ENCODE measurements at places on chromosomes 13 and 19.

DNA sequence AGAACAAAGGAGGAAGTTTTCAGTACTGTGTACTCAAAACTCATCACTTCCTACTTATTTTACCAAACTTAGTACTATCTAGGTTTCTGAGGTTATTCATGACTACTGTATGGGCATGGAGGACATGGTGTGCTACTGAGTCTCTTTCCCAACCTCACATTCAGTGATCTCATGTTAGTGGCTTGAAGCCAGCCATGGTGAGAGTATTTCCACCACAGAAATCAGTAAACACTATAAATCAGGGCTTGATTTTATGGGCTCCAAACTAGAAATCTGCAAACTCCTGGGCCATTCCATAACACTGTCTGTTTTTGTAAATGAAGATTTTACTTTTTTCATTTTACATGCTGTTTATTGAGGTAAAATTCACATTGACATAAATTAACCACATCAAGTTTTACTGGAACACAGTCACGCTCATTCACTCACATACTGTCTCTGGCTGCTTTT lies 19.7 kb downstream of the MED26 start:
- H3K4me3 ChIP-seq = no peak overlapping the region
- peaks cover 10% of the 10 kb centered on the region for H3K36me3 ChIP-seq
- H3K27me3 ChIP-seq = no peaks in the 10 kb centered on the region
- H3K4me1 ChIP-seq = peaks cover 59% of the 10 kb centered on the region
- no peak overlapping the region for H3K27ac ChIP-seq

GRCh38 chr19:46601318-46602224 lies at the start of gene CALM3:
CALM3 (plus strand) TSS chr19:46601330; CDS start chr19:46601435, 105 bp downstream.
- H3K4me1 ChIP-seq = peaks cover 25% of the 10 kb centered on the region
- H3K27ac ChIP-seq = peak within 1 kb of the TSS; percentile 96
- H3K4me3 ChIP-seq = peak within 1 kb of the TSS; percentile 88
- no peaks in the 10 kb centered on the region for H3K27me3 ChIP-seq
- H3K36me3 ChIP-seq = peaks cover 18% of the 10 kb centered on the region

DNA sequence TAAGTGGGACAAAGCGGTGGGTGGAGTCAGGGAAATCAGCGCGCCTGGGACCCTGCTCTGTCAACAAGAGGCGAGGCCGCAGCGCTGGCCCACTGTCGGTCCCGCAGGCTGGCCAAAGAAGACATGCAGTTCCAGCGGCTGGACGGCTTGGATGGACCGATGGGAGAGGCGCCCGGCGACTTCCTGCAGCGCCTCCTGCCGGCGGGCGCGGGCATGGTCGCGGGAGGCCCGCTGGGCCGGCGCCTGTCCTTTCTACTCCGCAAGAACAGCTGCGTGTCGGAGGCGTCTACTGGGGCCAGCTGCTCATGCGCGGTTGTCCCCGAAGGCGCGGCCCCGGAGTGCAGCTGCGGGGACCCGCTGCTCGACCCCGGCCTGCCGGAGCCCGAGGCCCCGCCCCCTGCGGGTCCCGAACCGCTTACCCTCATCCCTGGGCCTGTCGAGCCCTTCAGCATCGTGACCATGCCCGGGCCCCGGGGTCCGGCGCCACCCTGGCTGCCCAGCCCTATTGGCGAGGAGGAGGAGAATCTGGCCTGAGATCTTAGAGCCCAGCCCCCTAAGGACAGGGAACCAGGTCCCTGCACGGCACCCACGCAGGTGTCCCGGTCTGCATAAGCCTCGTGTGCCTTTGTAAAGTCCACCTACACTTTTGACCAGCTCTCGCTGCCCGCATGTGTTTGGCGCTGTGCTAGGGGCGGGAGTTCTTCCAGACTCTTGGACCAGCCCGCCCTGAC lies 6.1 kb downstream of the BEST2 start:
- peaks cover 33% of the 10 kb centered on the region for H3K27me3 ChIP-seq
- no peak overlapping the region for H3K4me3 ChIP-seq
- H3K27ac ChIP-seq = no peak overlapping the region
- DNase-seq = no peak

DNA sequence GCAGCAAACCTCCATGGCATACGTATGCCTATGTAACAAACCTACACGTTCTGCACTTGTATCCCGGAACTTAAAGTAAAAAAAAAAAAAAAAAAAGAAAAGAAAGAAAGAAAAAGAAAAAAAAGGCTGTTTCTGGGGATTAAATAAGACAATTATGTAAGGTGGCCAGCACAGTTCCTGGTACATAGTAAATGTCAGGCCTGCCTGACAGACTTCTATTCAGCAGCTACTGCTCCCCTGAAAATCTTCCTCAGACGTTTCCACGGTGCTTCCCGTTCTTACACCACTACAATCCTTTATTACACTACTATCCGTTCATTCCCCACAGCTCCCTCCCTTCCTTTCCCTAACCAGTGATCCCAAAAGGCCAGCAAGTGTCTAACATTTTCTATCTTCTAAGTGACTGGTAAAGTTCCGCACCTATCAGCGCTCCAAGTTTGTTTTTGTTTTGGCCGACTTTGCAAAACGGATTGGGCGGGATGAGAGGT lies 636 bp upstream of the RB1 start:
- peaks cover 25% of the 10 kb centered on the region for H3K36me3 ChIP-seq
- H3K27ac ChIP-seq = peak overlapping the region; percentile 95
- DNase-seq = no peak
- peaks cover 33% of the 10 kb centered on the region for H3K4me1 ChIP-seq
- peak overlapping the region; percentile 95 for H3K4me3 ChIP-seq
- no peaks in the 10 kb centered on the region for H3K27me3 ChIP-seq

DNA sequence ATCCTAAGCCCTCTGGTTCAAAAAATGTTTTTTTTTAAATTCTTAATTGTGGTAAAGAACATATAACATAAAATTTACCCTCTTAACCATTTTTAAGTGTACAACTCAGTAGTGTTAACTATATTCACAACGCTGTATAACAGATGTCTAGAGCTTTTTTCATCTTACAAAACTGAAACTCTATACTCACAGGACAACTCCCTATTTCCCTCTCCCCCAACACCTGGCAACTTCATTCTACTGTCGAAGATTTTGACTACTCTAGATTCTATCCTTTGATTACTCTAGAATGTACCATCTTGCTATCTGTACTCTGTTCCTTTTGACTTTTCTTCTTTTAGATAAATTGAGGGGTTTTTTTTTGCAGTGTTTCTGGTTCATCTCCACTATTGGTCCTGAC lies 200.4 kb downstream of the KLF12 start:
- no peak for DNase-seq
- no peaks in the 10 kb centered on the region for H3K27me3 ChIP-seq
- H3K4me3 ChIP-seq = peak overlapping the region; percentile 19
- peaks cover 22% of the 10 kb centered on the region for H3K36me3 ChIP-seq
- H3K4me1 ChIP-seq = peaks cover 51% of the 10 kb centered on the region

DNA sequence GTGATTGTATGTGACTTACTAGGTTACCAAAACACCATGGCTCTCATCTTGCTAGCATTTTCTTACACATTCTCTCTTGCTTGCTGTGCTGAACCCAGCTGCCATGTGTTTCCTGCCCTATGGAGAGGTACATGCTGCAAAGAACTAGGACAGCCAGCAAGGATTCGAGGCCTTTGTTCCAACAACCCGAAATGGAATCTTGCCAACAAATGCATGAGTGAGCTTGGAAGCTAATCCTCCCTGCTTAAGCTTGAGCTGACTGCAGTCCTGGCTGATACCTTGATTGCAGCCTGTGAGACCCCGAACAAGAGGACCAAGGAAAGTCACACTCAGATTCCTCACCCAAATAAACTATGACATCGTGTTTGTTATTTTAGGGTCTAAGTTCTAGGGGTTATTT lies 651.2 kb downstream of the SLITRK6 start:
- no peaks in the 10 kb centered on the region for H3K4me1 ChIP-seq
- no peak overlapping the region for H3K4me3 ChIP-seq
- DNase-seq = no peak
- H3K36me3 ChIP-seq = no peaks in the 10 kb centered on the region
- H3K27me3 ChIP-seq = no peaks in the 10 kb centered on the region
- no peak overlapping the region for H3K27ac ChIP-seq

DNA sequence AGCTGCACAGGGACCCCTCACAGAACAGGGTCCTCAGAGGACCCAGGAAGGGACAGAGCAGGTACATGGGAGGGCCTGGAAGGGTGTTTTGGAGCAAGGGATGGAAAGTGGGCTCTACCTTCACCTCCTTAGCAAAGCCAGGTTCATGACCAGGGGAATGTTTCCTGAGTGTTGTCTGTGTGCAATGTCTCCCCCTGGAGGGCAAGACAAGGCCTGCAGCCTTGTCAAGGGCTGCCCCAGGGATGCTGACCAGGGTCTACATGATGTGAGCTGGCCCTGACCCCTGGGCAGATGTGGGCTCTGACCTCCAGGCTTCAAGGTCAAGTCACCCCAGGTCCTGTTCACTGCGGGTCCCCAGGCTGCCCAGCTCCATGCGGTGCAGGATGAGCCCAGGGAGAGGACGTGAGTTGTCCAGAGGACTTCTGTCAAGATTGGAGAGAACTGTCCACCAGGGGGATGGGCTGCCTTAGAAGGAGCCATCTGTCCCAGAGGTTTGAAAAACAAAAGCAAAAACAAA lies 1.0 kb upstream of the CEACAM1 start:
- peak overlapping the region; percentile 55 for H3K4me3 ChIP-seq
- DNase-seq = peak; percentile 51
- peaks cover 2% of the 10 kb centered on the region for H3K36me3 ChIP-seq
- no peak overlapping the region for H3K27ac ChIP-seq

DNA sequence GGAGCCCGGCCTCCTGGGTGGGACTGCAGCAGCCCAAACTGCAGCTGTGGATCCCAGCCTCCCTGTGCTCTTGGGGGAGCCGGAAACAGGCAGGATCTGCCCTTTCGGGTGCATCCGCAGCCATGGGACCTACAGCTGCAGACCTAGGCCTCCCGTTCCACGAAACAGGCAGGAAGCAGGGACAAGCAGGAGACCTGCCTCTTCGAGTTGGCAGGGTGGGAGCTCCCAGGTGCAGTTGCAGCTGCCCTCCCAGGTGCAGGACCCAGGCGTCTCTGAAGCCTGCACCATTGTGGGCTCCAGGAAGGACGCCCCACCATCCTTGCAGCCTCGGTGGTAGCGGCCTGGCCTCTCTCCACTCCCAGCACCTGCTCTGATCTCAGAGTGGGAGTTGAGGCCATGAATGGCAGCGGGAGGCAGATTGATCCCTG lies 189.0 kb upstream of the KLHL1 start:
- H3K27me3 ChIP-seq = no peaks in the 10 kb centered on the region
- no peak for DNase-seq
- H3K4me3 ChIP-seq = no peak overlapping the region
- no peaks in the 10 kb centered on the region for H3K36me3 ChIP-seq
- no peaks in the 10 kb centered on the region for H3K4me1 ChIP-seq
- no peak overlapping the region for H3K27ac ChIP-seq

- peaks cover 69% of the 10 kb centered on the region for H3K27me3 ChIP-seq
- DNase-seq = no peak
- H3K36me3 ChIP-seq = peaks cover 4% of the 10 kb centered on the region
- peaks cover 13% of the 10 kb centered on the region for H3K4me1 ChIP-seq
- H3K27ac ChIP-seq = no peak within 1 kb of the TSS
These were observed at the start of gene KL for GRCh38 chr13:33016414-33017322. KL (plus strand) TSS chr13:33016423; CDS start chr13:33016441, 18 bp downstream.

DNA sequence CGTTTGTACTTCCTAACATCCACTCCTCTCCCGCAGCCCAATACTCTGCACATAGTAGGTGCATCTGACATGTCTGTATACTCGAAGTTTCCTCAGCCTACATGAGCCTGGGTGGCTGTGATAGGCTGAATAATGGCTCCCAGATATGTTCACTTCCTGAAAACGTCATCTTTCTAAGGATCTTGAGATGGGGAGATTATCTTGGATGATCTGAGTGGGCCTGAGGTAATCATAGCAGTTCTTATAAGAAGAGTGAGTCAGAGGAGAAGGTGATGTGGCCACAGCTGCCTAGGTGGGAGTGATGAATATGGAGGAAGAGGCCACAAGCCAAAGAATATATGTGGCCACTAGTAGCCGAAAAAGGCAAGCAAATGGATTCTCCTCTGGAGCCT lies 84.2 kb downstream of the AKAP11 start:
- no peak overlapping the region for H3K27ac ChIP-seq
- no peak overlapping the region for H3K4me3 ChIP-seq
- no peaks in the 10 kb centered on the region for H3K27me3 ChIP-seq
- peaks cover 26% of the 10 kb centered on the region for H3K4me1 ChIP-seq
- DNase-seq = no peak

DNA sequence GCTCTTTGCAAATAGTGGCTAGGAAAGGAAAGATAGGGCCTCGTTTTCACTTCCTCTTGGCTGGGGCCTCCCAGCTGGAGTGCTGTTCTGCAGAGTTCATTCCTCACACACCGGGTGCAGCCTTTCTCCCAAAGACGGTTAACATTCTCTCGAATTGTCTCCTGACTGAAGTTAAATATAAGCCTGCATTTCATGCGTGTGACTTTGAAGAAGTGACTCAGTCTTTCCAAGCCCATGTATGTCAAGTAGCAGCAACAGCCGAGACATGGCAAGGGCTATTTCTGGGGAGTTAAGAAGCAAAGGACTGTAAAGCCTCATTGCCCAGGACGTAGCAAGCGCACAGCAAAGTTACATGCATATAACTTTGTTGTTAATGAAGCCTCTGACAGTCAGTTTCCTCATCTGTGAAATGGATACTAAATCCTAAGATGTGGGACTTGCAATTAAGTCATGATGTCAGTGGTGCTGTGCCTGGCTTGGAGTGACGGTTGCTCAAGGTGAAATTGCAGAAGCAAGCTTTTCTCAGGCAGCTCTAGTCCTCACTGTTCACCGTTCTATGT lies 502.4 kb downstream of the MYO16 start:
- H3K4me3 ChIP-seq = no peak overlapping the region
- no peaks in the 10 kb centered on the region for H3K27me3 ChIP-seq
- H3K36me3 ChIP-seq = no peaks in the 10 kb centered on the region
- DNase-seq = no peak

- DNase-seq = no peak
- H3K27me3 ChIP-seq = peaks cover 18% of the 10 kb centered on the region
- H3K4me1 ChIP-seq = no peaks in the 10 kb centered on the region
- no peak overlapping the region for H3K4me3 ChIP-seq
- H3K36me3 ChIP-seq = no peaks in the 10 kb centered on the region
These were observed 61.6 kb upstream of the SGCG start for GRCh38 chr13:23119131-23119530.

DNA sequence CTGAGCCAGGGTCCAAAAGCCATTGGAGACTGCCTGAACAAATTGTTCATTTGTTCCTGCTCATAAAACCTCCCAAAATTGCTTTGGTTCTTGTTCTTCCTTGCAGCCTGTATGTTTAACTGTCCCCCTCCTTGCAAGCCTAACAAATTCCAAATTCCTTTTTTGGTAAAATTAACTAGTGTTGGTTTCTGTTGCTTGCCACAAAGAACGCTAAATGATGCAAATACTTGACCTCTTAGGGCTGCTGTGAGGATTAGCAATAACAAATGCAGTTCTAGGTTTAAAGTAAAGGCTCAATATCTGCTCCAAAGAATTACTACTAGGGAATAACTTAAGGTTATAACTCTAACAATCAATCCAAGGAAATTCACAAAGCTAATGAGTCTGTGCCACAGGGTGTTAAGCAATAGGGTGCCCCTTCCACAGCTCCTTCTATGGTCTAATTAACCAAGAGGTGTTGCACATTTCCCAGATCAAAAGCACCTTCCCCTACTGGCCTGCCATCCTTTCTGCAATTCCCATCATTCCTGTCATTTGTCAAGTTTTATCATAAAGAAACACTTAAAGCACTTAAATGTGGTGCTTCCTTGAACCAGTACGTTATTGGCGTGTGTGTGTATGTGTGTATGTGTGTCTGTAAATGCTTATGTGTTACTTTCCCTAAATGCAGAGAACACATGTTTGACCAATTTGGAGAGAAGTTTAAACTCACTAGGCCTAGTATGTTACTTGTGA lies 110.2 kb downstream of the RAP2A start:
- no peak for DNase-seq
- peaks cover 26% of the 10 kb centered on the region for H3K27me3 ChIP-seq
- H3K4me1 ChIP-seq = peaks cover 5% of the 10 kb centered on the region
- H3K27ac ChIP-seq = no peak overlapping the region
- H3K36me3 ChIP-seq = no peaks in the 10 kb centered on the region
- no peak overlapping the region for H3K4me3 ChIP-seq

GRCh38 chr19:7722231-7722651 lies 9.7 kb downstream of the CLEC4G start:
- no peak overlapping the region for H3K4me3 ChIP-seq
- H3K27me3 ChIP-seq = peaks cover 3% of the 10 kb centered on the region
- H3K27ac ChIP-seq = no peak overlapping the region
- no peaks in the 10 kb centered on the region for H3K4me1 ChIP-seq
